ENCODE measurements at places on chromosomes 13 and 19. TPM values are rescaled to one million over a fixed set of nuclear protein-coding genes. Genes with fewer than 3 reads are reported as not detected.

The FCGBP gene
- 14.0 TPM for total RNA-seq

The ANKRD24 gene
- 1.7 TPM for total RNA-seq

DNA sequence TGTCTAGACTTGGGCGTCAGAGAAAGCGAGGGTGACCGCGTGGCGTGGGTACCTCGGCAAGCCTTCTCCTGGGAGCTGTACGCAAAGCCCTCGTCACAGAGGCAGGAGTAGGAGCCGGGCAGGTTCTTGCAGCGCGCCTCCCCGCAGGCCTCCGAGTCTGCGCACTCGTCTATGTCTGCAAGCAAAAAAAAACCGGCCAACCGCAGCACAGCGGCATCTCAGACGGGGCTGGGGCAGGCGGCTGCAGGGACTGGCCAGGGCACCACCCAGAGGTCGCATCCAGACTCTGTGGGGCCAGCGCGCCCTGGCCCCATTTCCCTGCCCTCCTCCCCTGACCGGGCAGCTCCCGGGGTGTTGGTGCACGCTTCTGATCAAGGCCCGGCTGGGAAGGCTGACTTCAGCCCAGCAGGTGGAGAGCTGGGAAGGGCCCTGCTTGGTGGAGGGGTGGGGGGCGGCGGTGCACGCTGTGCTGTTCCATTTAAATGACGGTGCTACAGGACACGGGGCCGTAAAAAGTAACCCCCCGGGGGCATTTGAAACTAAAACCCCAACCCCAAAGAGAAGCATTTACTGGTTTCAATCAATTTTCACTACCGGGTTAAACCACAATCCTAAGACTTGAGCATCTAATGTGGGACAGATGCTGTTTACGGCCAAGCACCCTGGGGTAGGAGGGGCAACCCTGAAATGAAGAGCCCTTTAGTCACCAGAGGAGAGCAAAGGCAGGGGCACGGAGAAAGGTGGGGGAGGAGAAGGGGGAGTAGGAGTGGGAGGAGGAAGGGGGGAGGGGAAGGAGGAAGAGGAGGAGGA lies 28.2 kb downstream of the GAS6 start:
- H3K36me3 ChIP-seq: no peaks in the 10 kb centered on the region
- H3K4me1 ChIP-seq: peaks cover 6% of the 10 kb centered on the region
- peak overlapping the region; percentile 78 for H3K27ac ChIP-seq
- no peak for DNase-seq
- H3K27me3 ChIP-seq: no peaks in the 10 kb centered on the region

The TCF3 gene
- 102 TPM for total RNA-seq

DNA sequence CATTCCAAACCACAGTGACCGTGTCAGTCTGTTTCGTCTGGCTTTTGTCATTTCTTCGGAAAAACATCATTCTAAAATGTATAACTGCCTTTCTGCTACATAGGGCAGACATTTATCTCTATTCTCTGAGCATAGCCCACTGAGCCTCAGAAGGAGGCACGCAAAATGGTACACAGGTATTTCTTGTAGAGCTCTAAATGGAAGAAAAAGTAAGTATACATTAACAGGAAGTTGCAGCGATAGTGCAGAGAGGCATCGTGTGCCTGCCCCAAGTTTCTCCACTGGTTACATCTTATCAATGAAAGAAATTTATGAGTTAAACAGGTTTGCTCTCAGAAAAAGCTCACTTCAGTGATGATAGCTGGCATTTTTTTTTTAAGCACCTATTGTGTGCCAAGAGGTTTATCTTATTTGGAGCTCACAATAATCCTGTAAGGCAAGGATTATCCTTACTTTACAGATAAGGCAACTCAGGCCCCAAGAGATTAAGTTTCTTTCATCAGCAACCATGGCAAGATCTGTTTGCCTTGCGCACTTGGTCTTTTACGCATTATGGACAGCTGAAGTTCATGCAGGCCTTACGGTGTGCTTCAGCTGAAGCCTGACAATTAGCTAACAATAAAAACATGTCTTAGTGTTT lies 1.2 kb upstream of the RCBTB2 start:
- peaks cover 27% of the 10 kb centered on the region for H3K36me3 ChIP-seq
- peak overlapping the region; percentile 93 for H3K4me3 ChIP-seq
- DNase-seq: no peak
- H3K27ac ChIP-seq: peak overlapping the region; percentile 98

DNA sequence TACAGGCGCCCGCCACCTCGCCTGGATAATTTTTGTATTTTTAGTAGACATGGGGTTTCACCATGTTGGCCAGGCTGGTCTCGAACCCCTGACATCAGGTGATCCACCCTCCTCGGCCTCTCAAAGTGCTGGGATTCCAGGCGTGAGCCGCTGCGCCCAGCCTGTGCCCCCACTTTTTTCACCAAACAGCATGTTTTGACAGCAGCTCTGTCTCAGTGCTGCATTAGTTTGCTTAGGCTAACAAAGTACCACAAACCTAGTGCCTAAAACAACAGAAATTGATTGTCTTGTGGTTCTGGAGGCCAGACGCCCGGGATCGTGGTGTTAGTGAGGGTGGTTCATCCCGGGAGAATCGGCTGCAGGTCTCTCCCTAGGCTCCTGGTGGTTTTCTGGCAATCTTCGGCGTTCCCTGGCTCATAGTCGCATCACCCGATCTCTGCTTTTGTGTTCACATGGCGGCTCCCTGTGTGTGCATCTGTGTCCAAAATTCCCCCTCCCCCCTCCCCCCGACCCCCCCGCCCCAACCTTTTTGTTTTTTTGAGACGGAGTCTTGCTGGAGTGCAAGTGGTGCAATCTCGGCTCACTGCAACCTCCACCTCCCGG lies 30.0 kb downstream of the MYH14 start:
- no peak for DNase-seq
- no peaks in the 10 kb centered on the region for H3K36me3 ChIP-seq
- H3K4me3 ChIP-seq: no peak overlapping the region
- H3K27ac ChIP-seq: no peak overlapping the region

The CABP5 gene
- not detected for total RNA-seq

- DNase-seq: no peak
- no peaks in the 10 kb centered on the region for H3K36me3 ChIP-seq
- H3K4me3 ChIP-seq: no peak overlapping the region
- no peaks in the 10 kb centered on the region for H3K27me3 ChIP-seq
Measured at GRCh38 chr13:58933475-58933874, 1230.3 kb downstream of the DIAPH3 start.

GRCh38 chr13:81609335-81609734 lies 1268.4 kb upstream of the SPRY2 start:
- DNase-seq: no peak
- H3K27ac ChIP-seq: no peak overlapping the region
- H3K4me1 ChIP-seq: no peaks in the 10 kb centered on the region
- no peak overlapping the region for H3K4me3 ChIP-seq
- H3K27me3 ChIP-seq: no peaks in the 10 kb centered on the region

DNA sequence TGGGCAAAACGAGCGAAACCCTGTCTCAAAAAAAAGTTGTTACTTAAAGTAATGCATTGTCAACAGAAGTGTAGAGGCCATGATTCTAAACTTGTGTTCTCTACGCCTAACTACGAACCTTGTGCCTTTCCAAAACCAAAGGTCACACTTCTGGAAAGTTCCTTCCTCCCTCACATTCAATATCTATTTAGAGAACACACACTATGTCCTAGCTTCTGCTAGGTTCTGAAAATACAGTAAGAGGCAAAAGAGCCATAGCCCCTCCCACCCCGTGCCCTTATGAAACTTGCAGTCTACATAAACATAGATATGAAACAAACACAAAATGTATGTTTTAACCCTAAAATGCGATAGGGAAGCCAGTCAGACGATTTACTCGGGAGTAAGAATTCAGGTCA lies 36.4 kb downstream of the RNF6 start:
- H3K4me3 ChIP-seq: peak overlapping the region; percentile 90
- no peak for DNase-seq
- H3K27ac ChIP-seq: peak overlapping the region; percentile 93
- H3K27me3 ChIP-seq: no peaks in the 10 kb centered on the region
- peaks cover under 1% of the 10 kb centered on the region for H3K36me3 ChIP-seq

DNA sequence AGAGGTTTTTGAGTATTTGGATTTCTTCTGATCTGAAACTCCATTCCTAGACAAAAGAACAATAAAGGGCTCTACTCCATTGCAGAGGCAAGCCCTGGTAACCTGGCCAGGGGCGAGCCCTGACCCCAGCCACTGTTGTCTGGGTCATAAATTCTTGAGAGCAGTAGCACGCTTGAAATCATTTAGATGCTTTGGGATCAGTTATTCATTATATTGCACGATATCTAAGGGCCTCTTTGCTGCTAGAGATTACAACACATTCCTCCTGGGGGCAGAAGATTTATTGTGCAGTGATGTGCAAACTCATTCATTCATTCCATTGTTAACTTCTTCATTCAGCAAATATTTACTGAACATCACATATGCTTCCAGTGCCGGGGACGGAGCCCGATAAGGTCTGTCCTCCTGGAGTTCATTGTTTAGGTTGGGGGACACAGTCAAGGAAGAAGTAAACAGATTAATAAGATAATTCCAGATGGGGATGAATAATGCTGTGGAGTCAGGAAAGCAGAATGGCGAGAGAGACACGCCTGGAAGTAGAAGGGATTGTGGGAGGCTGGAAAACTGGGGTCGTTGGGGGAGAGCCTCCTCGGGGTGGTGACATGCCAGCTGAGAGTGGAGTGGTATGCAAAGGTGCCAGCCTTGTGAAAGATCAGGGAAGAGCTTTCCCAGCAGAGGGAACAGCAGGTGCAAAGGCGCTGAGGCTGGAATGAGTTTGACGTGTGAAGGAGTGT lies 34.9 kb downstream of the SIPA1L3 start:
- H3K4me3 ChIP-seq: no peak overlapping the region
- H3K27ac ChIP-seq: no peak overlapping the region
- peaks cover 3% of the 10 kb centered on the region for H3K36me3 ChIP-seq
- H3K4me1 ChIP-seq: peaks cover 2% of the 10 kb centered on the region
- no peaks in the 10 kb centered on the region for H3K27me3 ChIP-seq

DNA sequence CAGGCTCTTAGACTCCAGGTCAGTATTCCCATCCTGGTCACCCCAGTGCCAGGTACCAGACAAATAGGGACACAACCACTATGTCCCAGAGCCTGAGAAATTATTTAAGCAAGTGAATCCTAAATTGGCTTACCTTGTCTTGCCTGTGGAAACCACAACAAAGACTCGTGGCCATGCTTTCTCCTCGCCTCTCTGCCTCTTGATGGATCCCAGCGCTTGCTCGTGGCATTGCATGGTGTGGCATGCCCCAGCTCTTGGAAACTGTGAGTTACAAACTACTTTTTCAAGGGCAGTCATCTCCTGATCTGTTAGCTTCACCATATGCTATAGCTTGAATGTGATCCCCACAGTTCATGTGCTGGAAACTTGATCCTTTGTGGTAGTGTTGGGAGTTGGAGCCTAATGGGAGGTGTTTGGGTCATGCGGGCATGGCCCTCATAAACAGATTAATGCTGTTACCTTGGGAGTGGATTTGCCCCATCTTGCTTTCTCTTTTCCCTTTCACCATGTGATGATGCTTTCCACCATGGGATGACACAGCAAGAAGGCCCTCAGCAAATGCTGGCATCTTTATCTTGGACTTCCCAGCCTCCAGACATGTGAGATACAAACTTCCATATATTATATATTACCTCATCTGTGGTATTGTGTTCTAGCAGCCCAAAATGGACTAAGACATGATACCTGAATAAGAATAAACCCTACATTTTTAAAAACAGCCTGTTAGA lies 31.2 kb downstream of the SPRYD7 start:
- H3K4me1 ChIP-seq: peaks cover 4% of the 10 kb centered on the region
- no peaks in the 10 kb centered on the region for H3K36me3 ChIP-seq
- no peak overlapping the region for H3K27ac ChIP-seq
- no peak for DNase-seq

DNA sequence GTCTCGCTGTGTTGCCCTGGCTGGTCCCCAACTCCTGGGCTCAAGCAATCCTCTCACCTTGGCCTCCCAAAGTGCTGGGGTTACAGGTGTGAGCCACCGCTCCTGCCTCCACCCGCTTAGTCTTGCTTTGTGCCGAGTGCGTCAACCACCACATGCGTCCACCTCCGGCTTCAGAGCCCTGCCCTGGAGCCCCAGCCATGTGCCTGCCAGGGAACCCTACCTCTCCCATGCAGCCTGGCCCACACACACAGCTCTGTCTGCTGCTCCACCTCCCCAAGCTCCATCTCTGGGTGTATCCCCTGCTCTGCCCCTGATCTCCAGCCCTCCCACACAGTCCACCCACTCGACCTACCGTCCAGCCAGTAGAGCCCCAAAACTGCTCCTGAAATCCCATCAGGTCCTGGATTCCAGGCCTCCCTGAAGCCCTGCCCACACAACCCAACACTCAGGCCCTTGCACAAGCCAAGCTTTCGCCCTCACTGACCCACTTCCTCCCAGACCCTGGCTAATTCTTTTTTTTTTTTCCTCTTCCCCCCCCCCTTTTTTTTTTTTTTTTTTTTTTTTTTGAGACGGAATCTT lies 9.6 kb downstream of the CYP2F1 start:
- H3K36me3 ChIP-seq: peaks cover 3% of the 10 kb centered on the region
- H3K4me1 ChIP-seq: peaks cover 16% of the 10 kb centered on the region
- peaks cover 11% of the 10 kb centered on the region for H3K27me3 ChIP-seq

The NLRP4 gene
- total RNA-seq: not detected

DNA sequence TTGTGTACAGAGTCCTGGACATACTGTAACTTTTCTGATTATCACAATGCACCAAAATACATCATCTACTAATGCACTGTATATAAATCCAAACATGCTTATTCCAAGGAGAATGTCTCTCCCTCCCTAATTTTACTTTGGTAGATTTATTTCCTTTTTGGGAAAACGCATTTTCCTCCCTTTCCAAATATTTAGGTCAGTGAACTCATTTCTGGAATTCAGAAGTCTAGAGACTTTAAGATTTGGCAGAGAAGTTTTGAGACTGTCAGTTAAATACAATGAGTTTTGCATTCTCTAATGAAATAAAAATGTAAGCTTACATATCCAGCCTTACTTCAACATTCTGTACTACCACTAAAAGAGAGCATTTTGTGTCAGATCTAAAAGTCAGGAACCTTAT lies 165.8 kb upstream of the EDNRB start:
- H3K27me3 ChIP-seq: peaks cover 14% of the 10 kb centered on the region
- no peak for DNase-seq

DNA sequence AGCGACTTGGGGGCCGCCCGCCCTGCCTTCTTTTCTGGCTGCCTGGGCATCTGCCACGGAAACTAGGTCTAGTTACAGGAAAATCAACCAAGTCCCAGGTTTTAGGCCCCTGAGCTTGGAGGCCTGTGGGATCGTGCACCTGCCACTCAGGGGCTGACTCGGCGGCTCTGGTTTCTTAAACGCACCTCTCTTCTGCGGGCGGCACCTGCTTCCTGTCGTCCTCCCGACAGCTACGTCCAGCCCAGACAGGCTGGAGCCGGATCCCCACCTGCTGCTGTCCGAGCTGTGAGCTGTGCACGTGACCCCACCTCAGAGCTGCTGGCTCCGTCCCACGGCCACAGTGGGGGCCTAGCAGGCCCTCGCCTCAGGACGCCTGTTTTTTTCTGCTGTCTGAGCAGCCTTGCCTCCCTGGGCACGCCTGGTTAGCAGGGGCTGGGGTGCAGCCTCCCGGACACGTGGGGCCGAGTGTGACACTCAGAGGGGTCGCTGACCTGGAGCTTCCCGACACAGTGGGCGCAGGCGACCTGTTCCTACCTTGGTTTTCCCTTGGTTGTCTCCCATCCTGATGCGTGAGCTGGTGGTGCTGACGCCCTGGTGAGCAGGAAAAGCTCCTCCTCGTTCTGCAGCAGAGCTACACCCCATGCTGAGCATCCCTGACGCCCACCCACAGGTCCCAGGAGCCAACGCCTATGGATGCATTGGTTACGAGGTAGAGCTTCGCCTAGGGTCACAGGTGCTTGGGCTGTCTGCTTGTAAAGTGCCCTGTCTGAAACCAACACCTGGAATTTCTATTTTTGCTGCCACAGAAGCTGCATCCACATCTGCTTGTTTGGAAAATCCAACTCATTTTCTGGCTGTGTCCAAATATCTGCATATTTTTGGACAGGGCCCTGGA lies 17.5 kb downstream of the TMEM255B start:
- no peak overlapping the region for H3K4me3 ChIP-seq
- peaks cover 4% of the 10 kb centered on the region for H3K4me1 ChIP-seq

GRCh38 chr13:48252176-48252575 lies 19.2 kb downstream of the ITM2B start:
- H3K27me3 ChIP-seq: no peaks in the 10 kb centered on the region
- peaks cover 33% of the 10 kb centered on the region for H3K36me3 ChIP-seq
- peaks cover 17% of the 10 kb centered on the region for H3K4me1 ChIP-seq
- no peak for DNase-seq

All from activated naive CD8-positive, alpha-beta T cell treated with anti-CD3 and anti-CD28 coated beads, Interleukin-2, amount 10 ng/mL, durations not matched to agents 7 days and 5 days (primary cell).